ENCODE measurements at places on chromosomes 5 and 9.
A peak's percentile ranks its signal among the peaks of the same experiment; 100 is the strongest.

DNA sequence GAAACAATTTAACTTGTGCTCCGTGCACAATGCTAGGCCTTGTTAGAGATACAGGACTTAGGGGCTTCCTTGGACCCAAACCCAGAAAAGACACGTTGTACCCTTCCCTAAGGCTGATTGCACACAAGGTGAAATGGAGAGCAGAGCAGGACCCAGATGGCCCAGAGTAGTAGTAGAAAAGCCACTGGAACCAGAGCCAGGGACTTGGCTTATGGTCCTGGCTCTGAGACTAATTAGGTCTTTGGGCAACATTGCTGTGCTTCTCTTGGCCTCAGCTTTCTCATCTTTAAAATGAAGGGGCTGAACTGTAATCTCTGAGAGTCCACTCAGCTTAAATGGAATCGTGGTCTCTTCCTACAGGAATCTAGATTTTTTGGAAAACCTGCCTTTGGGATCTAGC is 42.3 kb downstream of the EBF1 start:
- DNase-seq: no peak

- no peak for DNase-seq
Measured at GRCh38 chr5:172549696-172550095, 91.4 kb upstream of the NEURL1B start.

DNA sequence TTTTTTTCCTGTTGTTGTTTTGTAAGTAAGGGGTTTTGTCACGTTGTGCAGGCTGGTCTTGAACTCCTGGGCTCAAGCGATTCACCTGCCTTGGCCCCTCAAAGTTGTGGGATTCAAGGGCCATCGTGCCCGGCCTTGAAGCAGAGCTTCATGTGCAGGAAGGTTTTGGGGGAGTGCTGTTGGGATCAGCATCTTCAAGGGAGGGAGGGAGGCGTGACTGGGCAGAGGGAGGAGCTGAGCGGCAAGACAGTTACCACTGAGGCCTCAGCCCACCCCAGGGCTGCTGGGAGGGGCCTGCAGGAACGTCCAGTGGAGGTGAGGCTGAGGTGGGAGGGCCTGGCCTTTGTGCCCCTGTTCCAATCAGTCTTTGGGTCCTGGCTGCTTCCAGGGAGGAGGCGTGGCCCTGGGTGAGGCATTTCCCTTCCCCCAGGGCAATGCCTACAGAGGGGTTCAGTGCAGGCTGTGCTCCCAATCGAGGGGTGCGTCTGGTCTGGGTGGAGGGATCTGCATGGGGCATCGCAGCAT is 21.4 kb downstream of the OR2V1 start:
- peak; percentile 58 for DNase-seq

- DNase-seq: no peak
Measured at GRCh38 chr5:179762079-179762780, 29.6 kb downstream of the MAML1 start.

GRCh38 chr5:78293851-78294247 is 649 bp downstream of the AP3B1 start:
- DNase-seq: peak; percentile 19

- DNase-seq: no peak
Measured at GRCh38 chr5:176157656-176158055, 80.6 kb upstream of the SIMC1 start.

DNA sequence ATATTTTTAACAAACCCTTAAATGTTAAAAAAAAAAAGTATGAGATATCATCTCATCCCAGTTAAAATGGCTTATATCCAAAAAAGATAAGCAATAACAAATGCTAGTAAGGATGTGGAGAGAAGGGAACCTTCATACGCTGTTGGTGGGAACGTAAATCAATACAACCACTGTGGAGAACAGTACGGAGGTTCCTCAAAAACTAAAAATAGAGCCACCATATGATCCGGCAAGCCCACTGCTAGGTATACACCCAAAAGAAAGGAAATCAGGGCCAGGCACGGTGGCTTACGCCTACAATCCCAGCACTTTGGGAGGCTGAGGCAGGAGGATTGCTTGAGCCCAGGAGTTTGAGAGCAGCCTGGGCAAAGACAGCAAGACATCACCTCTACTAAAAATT is 3.0 kb downstream of the MTMR12 start:
- DNase-seq: no peak

GRCh38 chr9:103397868-103398600 is 402.9 kb downstream of the CYLC2 start:
- DNase-seq: peak; percentile 56

DNA sequence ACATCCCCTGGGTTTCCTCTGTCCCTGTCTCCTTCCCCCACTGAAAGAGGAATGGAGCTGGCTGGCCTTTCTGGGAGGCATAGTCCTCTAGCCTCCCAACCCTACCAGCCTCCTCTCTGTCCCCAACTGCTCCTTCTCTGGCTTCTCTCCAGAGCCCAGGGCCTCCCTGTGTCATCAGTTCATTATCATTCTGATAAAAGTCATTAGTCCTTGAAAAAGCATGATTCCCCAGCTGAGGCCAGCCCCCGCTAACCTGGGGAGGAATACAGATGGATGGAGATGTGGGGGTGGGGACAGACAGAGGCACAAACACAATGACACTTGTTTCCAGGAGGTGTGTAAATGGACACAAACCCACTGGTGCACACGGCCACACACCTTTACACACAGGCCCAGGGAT is 73.6 kb upstream of the HSPA9 start:
- no peak for DNase-seq

DNA sequence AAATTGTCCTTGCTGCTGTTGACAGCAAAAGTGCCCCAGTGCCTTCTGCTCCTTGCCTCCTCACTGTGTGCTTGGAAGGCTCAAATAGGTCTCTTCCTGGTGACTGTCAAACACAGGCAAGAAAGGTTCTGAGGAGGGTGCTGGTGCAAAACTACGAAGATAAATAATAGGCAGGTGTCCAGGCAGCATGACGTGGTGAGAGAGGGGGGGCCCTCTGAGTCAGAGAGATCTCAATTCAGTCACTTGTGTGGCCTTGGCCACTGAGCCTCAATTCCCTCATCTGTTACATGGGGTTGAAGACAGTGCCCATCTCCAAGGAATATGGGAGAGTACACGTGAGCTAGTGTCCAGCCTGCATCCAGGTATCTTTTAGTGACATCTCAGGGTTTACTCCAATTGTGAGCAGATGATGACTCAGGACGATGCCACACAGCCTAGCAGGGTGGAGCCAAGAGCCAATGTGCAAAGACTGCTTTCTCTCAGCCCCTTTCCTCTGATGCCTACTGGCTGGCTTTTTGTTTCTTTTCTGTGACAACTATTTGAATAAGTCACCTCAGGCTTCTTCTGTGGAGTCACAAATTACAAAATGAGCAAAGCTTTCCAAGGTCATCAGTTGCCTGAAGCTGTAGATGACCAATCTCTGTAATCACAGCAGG is 29.7 kb upstream of the SMIM32 start:
- DNase-seq: no peak

- no peak for DNase-seq
Measured at GRCh38 chr5:125113328-125113727, 366.9 kb upstream of the ZNF608 start.

GRCh38 chr5:143506836-143507552 is 103.5 kb upstream of the NR3C1 start:
- DNase-seq: no peak

GRCh38 chr9:14251154-14252071 is 62.5 kb downstream of the NFIB start:
- DNase-seq: peak; percentile 29

GRCh38 chr5:107373549-107374263 is 297.0 kb downstream of the EFNA5 start:
- no peak for DNase-seq
